Stimulated activated CD8-positive, alpha-beta memory T cell treated with anti-CD3 and anti-CD28 coated beads, Interleukin-4, amount 100 ng/mL, for 1 hour (primary cell): ENCODE measurements at places on chromosomes 1 and 21.

GRCh38 chr1:24586970-24587820 lies 31.3 kb downstream of the NCMAP start:
- peak; percentile 24 for DNase-seq

DNA sequence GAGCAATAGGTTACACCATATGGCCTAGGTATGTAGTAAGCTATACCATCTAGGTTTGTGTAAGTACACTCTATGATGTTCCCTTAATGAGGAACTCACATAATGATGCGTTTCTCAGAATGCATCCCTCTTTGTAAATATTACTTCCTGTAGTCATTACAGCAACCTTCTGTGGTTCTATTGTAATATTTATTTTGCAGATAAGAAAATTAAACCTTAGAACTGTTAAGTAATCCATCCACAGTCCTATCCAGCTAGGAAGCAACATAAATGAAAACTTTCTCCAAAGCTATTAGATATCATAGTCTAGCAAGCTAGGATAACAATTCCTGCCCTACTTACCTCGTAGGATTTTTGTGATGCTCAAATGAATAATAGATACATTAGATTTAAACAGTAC lies 88.7 kb downstream of the WLS start:
- DNase-seq = no peak

DNA sequence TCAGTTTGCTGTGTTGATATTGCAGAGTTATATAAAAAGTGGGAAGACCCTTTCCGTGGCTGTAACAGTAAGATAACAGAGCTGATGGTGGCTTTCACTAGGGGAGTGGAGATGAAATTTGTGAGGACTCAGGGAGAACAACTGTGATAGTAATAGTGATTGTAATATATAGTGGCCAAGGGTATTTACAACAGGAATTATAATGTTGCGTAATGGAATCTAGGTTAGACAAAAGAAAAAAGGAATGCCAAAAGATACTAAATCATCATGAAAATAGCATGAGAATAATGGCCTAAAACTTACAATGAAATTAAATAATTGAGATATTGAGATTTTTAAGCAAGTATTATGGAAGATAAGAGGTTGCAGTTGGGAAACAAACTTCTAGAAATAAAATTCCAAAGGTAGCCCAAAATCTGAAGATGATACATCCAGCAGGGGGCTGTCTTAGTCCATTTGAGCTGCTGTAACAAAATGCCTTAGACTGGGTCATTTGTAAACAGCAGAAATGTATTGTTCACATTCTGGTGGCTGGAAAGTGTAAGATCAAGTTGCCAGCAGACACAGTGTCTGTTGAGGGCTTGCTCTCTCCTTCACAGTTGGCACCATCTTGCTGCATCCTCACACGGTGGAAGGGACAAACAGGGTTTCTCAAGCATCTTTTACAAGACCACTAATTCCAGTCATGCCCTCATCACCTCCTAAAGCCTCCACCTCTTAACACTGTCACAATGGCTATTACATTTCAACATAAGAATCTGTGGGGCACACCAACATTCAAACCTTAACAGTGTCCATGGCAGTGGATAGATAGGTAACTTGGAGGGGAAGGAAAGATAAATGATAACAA lies 711.2 kb downstream of the MRPL39 start:
- DNase-seq = no peak

DNA sequence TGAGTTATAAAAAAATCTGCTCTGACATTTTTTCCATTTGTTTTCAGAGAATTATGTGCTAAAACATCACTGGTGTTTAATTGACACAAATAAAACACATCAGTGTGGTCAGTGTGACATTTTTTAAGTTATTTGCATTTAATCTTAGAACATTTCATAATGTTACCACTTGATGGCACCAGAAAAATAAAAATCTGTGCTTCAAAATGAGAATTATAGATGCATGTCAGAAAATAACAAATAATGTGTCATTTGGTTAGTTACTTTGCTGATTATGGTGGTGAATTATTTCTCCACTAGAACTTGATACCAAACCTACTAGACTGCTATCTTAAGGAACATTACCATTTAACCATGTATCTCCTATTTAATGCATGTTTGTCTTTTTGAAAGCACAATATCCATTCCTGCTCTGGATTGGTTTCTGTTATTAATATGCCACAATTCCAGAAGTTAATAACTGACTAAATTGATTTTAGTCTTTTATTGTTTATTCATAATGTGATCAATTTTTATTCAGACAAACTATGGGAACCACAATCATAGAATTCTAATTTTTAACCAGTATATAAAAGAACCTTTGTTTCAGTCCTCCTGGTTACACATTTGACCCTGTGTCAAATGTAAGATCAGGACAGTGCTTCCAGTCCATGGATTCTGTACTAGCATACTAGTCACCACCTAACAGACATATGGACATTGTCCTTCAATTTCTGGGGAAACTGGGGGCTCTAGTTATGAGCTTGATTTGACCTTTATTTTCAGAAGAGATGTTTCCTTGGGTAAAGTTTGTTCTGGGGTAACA lies 81.0 kb downstream of the RPS6KC1 start:
- DNase-seq = no peak

DNA sequence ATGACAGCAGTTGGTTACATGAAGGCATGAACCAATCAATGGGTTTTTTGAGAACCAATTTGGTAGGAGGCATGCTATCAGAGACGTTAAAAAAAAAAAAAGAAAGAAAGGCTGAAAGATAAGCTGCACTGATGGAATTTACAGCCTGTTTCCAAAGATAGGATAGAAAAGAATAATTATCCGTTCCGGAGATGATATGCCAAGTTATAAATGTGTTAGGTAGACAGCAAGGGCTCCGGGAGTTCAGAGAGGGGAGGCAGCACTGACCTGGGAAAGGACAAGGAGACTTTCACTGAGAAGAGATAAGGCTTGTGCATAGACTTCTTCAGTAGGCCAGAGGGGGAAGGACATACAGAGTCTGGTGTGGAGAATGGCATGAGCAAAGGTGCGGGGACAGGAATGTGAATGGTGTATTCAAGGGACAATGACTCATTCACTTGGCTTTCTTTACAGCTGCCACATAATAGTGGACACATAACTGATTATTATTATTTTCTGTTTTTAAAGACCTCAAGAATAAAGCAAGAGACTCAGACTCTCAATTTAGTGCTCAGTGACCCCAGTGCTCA lies 24.8 kb upstream of the ACBD6 start:
- no peak for DNase-seq

DNA sequence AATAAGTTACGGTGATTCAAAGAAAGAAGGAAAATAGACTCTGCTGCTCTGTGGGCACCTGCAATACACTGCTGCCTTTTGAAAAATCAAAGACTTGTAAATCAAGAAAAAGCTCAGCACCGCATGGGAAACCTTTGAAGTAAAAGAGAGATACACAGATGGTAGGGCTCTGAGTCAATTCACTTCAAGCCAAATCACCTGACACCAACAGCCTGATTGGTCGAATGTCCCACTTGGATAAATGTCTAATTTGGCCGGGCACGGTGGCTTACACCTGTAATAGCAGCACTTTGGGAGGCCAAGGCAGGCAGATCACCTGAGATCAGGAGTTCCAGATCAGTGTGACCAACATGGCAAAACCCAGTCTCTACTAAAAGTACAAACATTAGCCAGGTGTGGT lies 19.2 kb upstream of the RCAN3 start:
- DNase-seq = no peak
